OCI-LY7 (cell line): ENCODE measurements at places on chromosomes 1 and 21. TPM values are rescaled to one million over a fixed set of nuclear protein-coding genes. Genes with fewer than 3 reads are reported as not detected.

- DNase-seq: no peak
These were observed 32.3 kb downstream of the SLC9A1 start for GRCh38 chr1:27122652-27123051.

- no peak for DNase-seq
These were observed 4.8 kb upstream of the COA6 start for GRCh38 chr1:234368320-234369032.

GRCh38 chr21:41961282-41961701, 7.5 kb upstream of the C2CD2 start:
- DNase-seq: no peak

GRCh38 chr1:43388613-43389012, 987 bp downstream of the MED8 start:
- DNase-seq: no peak

- DNase-seq: peak; percentile 63
These were observed 183.6 kb upstream of the KIAA0040 start for GRCh38 chr1:175376194-175376593.

DNA sequence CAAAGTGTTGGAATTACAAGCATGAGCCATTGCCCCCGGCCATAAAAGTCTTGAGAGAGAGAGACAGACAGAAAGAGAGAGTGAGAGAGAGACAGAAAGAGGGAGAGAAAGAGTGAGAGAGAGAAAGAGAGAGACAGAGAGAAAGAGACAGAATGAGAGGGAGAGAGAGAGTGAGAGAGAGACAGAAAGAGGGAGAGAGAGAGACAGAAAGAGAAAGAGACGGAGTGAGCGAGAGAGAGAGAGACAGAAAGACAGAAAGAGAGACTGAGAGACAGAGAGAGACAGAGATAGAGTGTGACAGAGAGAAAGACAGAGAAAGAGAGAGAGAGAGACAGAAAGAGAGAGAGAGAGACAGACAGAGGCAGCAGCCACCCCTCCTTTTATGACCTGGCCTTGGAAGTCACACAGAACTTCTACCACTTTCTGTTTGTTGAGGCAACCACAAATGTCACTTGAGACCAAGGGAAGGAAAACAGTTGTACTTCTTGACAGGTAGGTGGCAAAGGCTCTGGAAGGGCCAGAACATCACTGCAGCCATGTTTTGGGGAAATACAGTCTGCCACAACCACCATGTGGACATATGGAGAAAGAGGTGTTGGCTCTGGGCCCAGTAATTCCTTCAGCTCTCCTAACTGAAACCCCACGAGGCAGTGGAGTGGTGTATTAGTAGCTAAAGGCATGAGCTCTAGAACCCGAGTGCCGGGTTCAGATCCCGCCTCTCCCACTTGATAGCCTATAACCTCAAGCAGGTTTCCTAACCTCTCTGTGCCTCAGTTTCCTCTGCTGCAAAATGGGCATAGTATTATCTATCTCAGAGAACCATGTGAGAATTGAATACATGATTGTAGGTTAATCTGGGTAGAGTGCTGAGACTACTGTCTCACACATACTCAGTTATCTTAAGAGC, 50.6 kb downstream of the TNFRSF8 start:
- DNase-seq: no peak

DNA sequence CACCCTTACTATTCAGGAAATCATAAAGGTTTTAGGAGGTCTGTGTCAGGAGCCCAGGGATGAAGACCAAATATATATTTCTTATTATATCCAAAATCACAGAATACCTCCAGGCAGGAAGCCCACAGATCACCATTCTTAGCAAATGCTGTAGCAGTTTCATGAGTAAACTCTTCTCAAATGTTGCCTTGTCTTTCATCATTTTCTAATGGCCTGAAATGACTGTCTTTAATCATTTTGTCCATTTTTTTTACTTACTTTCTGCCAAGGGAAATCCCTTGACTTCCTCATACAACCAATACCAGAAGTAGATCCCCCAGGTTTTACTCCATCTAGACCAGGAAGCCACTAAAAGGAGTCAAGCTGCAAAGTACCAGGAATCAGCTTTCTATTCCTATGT, 32.4 kb downstream of the PSMG1 start:
- DNase-seq: no peak

DNA sequence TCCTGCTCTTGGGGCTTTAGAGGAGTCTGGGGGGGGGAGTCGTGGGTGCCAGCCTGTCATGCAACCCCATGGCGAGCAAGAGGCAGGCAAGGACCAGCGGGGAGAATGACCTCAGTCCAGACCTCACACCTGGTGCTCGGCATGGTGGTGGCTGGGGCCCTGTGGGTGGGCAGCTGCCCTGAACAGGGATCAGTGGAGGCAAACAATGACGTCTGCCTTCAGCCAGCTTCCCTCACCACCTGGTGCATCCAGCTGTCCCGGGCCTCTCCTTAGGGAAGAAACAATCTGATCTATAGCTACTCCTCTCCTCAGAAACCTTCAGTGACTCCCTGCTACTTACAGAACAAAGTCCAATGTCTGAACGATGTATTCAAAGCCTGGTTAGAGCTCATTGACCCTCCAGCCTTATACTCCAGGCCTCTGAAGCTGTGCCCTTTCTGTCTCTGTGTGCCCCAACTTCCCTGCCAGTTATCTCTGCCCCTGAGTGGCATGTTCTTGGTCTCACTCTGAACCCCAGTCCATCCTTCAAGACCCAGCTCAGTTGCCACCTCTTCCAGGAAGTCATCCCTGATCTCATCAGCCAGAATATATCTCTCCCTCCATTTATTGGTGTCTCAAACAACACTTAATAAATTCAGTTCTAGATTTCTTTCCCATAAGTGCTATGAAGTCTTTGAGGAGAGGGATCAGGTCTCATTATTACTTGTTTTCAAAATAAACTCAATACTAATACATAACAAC, 6.6 kb downstream of the PADI2 start:
- DNase-seq: no peak

RNF2 gene
- 20.7 and 24.7 TPM in 2 replicates for total RNA-seq

LRRIQ3 gene
- total RNA-seq: 2.4 and 2.5 TPM in 2 replicates

PGLYRP4 gene
- not detected in 2 replicates for total RNA-seq

FUCA1 gene
- 9.3 and 9.9 TPM in 2 replicates for total RNA-seq

RIIAD1 gene
- not detected in 2 replicates for total RNA-seq
